ENCODE measurements at places on chromosomes 16 and 17.
A peak's percentile ranks its signal among the peaks of the same experiment; 100 is the strongest.

DNA sequence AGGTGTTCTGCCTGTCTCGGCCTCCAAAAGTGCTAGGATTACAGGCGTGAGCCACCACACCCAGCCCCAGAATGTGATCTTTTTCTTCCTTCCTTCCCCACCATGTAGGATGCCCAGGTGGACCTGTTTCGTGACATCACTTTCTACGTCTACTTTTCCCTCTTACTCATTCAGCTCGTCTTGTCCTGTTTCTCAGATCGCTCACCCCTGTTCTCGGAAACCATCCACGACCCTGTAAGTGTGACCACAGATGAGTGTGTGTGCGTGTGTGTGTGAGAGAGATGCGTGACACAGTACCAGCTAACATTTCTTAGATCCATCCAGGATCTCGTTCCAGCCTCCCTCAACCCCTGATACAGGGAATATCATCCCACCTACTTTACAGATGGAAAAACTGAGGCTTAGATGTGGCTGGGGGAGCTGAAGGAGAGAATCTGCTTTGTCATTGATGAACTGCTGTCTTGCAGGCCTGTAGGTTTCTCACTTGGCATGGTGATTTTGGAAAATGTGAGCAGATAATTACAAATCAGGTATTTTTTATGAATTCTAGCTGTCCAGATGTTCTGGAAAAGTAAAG lies 67.1 kb downstream of the ABCC1 start:
- no peak for DNase-seq

GRCh38 chr16:4681471-4682083 lies 11.8 kb upstream of the NUDT16L1 start:
- DNase-seq: no peak

GRCh38 chr17:68356520-68356919 lies 65.2 kb downstream of the ARSG start:
- peak; percentile 29 for DNase-seq

DNA sequence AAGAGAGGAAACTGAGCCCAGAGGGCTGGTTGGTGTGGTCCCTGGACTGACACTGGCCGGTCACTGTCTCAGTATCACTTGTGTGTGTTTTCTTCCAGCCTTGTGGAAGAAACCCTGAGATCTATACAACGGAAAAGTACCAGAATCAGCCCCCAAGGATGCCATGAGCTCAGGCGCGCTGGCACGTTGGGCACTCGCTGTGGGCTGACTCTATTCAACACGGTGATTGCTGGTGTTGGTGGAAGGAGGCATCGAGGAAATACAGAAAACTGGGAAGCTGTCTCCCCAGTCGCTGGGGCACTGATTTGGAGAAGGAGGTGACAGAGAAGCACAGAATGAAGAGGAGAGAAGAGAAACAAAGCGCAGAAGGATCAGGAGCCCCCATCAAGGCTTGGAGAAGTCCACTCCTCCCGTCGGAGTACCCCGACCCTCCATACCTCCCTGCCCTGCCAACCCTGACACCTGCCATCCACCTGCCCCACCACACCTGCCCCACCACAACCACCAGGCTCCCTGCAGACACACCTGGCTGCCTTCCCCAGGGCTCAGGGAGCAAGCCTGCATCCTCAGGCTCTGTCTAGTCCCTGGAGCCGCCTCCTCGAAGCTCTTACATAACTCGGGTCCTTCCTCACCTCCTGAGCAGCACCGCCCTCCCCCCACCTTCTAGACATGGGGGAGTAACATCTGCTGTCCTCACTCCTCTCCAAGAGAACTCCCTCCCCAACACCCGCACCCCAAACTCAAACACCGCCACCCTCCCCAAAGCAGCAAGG lies 66.5 kb downstream of the RBFOX3 start:
- no peak for DNase-seq

DNA sequence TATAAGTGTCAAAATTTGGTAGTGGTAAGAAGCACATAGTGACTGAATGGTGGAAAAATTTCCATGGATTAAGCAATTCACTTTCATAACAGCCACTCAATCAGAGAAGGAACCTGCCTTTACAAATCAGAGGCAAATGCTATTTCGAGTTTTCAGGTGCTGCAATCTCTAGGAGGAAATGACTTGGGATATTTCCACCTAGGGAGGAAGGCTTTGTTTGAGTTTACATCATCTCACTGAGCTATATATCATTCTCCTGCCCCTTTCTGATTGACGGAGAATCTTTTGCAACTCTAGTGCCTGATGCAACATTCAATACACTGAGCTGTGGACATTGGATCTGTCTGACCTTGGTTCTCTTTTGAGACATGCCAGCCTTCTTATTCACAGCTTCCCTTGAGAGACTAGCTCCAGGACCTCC lies 26.3 kb downstream of the MARCHF10 start:
- no peak for DNase-seq

DNA sequence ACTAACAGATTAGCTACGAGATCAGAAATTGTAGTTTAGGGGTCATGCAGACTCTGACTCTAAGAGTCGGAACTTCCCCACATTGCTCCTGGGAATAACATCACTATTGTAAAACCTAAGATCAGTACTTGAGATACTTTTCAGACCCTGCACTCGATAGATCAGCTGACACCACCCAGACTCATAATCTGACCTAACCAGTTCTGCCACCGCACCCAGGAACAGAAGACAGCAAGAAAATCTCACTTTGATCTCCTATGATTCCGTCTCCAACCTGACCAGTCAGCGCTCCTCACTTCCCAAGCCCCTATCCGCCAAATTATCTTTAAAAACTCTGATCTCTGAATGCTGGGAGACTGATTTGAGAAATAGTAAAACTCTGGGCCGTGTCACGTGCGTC lies 27.2 kb upstream of the ASGR2 start:
- DNase-seq: no peak

DNA sequence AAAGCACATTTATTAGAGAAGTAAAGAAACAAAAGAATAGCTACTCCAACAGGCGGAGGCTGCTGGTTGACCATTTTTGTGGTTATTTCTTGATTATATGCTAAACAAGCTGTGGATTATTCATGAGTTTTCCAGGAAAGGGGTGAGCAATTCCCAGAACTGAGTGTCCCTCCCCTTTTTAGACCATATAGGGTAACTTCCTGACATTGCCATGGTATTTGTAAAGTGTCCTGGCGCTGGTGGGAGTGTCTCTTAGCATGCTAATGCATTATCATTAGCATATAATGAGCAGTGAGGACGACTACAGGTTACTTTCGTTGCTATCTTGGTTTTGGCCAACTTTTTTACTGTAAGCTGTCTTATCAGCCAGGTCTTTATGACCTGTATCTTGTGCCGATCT lies 12.2 kb upstream of the HS3ST4 start:
- DNase-seq: no peak

GRCh38 chr17:17751489-17752088 lies 70.3 kb downstream of the RAI1 start:
- no peak for DNase-seq
